ENCODE measurements at places on chromosomes 4 and X.

GRCh38 chr4:156085100-156085499 is 131.4 kb upstream of the CTSO start:
- DNase-seq = no peak

GRCh38 chrX:51893931-51894696 is 691 bp downstream of the MAGED1 start:
- peak; percentile 37 for DNase-seq

DNA sequence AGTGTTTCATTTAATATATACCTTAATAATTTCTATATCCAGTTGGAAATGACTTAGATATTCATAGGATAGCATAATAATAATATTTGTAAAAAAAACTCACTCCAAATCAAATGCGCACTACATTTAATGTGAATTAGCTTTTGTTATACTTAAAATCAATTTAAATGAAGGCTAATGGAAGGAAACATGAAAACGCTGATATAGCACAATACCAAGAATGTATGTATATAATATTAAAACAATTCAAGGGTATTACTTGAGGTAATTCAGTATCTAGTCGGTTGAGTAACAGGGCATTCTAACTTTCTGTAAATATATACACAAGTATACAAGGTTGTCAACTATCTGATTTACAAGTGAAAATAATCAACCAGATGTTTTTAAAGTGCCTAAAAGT is 307.1 kb upstream of the TEX13C start:
- DNase-seq = no peak

- no peak for DNase-seq
Observed at GRCh38 chr4:8582941-8583654, 2.9 kb downstream of the GPR78 start.

- no peak for DNase-seq
Observed at GRCh38 chr4:63393544-63393943, 1015.7 kb downstream of the TECRL start.

GRCh38 chr4:83599183-83599582 is 63.3 kb downstream of the GPAT3 start:
- DNase-seq = no peak

DNA sequence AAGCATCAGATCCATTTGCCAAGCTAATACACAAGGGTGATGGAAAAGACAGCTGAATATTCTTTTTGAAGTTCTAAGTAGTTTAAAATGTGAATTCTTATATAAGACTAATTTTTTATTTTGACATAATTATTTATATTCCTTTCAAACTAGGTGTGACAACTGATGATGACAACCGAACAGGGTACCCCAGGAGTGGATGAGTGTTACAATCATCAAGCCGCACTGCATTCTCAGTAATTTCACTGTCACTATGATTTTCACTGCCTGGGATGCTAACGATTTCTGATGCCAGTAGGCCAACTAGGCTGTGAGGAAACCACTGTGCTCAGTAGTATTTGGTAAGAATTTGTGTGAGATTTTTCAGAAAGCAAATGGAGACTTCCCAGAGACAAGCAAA is 317.5 kb downstream of the ARAP2 start:
- DNase-seq = no peak

DNA sequence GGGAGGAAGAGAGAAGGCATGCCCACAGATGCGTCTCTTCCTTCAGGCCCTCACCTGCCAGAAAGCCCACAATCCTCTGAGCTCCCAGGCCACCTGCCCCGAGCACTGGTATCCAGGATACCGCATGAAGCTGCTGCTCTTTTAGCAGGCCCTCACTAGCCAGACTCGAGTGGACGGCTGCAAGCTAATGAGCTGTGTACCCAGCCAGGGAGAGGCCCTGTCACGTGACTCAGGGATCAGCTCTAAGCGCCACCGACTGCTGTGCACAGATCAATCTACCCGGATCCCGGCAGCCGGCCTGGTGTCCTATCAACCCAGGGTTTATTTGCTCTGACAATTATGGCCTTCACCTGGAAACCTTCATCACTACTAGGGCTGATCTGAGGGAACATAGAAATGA is 39.0 kb downstream of the BCOR start:
- DNase-seq = peak; percentile 16
